EH (cell line): ENCODE measurements at places on chromosomes 16 and 17.

DNA sequence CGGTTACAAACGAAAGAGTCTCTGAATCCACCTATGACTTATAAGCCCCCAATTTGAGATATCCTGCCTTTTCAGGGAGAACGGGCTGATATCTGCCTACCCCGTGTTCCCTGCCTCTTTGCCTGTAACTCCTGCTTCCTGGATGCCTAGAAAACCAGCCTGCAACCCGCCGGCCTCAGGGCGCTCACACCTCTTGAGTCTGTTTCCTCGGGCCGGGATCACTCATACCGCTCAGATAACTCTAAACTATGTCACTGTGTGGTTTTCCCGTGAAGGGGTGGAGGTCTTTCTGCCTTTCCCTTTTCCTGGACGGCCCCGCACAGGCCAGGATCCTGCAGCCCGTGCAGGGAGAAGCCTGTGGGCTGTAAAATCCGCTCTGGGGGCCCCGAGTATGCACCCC lies 10.4 kb downstream of the RPUSD1 start:
- peak; percentile 53 for DNase-seq

- peak; percentile 55 for DNase-seq
Measured at GRCh38 chr16:15897834-15898254, 9.4 kb upstream of the CEP20 start.

DNA sequence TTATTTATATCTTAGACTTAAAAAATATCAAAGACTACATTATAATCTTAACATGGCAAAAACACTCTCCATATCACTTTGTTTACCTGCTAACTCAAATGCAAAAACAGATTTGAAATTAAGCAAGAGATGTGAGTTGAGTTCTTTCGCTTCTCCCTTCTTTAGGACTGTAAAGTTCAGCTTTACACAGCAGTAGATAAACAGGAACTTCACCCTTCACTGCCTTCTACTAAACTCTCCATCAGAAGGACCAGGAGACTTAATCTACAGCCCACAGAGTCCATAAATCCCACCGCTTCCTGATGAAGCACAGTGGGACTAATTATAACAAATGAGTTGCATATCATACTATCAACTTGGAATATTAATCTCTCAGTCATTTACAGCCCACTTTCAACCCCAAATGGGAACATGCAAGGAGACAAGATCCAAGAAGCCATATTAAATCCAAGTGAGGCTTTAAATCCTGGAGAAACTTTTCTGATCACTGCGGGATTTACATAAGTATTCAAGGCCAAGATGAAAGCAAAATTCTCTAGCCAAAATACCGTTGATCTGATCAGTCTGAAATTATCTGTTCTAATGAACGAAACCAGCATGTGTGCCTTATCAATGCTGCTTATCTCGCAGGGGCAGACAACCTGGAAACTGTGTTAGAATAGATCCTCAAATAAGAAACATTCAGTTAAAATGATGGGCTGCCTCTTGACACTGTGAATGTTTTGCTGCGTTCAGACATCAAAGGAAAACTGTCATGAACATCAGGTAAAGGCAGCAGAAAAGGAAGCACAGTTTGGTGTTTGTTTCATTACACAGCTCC lies 1.6 kb downstream of the AMFR start:
- DNase-seq: peak; percentile 12

DNA sequence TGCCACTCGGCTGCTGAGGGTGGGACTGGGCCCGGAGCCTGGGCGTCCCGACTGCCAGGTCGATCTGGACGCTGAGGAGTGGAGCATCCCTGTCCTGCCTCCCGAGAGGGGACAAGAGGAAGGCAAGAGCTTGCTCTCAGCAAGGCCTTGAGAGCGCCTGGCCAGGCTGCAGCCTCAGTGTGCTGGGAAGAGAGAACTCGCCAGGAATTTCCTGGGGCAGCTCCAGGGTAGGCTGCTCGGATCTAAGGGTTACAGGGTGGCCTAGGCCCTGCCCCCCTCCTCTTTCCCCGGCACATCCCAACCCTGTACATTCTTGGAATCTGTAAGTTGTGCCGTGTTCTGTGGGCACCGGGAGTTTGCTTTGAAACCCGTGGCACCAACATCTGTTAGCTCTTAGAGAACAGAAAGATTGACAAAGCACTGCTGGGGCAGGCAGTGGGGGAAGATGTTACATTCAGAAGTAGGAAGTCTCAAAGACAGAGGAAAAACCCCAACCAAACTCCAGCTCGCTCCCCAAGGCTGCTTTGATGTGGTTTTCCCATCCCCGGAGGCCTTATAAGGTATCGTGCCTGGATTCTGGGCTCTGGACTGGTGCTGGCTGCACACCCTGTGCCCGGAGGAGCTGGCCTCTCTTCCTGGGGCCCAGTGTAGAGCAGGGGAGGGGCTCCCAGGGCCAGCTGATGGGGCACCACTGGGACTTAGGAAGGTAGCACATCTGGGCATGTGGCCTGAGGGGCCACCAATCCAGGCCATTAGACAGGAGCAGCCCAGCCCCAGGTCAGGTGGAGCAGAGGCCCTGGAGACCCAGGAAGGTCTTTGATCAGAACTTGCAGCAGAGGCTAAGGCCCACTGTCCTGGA lies 55.2 kb downstream of the NKD1 start:
- DNase-seq: peak; percentile 84

DNA sequence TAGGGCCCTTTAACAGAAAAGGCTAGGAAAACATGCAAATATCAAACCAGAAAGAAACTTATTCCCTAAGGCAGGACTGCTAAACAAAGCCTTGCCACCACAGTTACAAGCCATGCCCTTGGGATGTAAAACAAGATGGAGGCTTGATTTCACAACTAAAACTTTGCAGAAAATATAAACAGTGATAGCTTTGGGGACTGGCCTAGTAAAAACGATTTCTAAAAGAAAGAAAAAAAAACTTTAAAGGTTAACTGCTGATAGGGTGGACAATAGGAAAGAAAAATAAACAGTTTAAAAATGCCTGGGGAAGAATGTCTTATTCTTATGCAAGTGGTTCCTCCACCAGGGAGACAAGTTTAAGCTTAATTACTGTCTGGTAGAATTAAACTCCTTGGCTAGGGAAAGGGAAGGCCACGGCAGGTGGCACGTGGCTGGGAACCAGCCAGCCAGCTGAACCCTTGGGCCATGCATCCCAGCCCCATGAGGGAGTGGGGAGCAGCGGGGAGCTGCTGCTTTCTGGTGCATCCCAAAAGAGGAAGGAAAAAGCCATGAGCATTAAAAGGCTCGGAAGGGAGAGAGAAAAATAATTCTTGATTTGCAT lies 10.7 kb upstream of the TMC5 start:
- DNase-seq: no peak

DNA sequence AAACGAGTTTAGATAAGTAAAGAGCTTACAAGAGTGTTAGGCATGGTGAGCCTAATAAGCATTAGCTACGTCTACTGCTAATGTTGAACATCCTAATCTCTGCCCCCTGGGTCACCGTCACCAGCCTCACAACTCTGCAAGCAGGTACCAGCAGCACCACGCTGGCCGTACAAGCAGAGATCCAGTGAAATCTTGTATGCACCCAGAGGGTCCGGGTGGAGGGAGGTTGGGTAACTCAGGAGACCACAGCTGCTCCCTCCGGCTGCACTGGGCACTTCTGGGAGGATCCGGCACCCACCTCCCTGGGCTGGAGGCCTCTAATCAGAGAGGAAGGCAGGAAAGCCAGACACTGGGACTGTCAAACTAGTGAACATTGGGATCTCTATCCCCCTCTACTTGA lies 8.4 kb upstream of the OR1F1 start:
- DNase-seq: no peak

- DNase-seq: no peak
Measured at GRCh38 chr16:28924399-28924761, 658 bp downstream of the RABEP2 start.

DNA sequence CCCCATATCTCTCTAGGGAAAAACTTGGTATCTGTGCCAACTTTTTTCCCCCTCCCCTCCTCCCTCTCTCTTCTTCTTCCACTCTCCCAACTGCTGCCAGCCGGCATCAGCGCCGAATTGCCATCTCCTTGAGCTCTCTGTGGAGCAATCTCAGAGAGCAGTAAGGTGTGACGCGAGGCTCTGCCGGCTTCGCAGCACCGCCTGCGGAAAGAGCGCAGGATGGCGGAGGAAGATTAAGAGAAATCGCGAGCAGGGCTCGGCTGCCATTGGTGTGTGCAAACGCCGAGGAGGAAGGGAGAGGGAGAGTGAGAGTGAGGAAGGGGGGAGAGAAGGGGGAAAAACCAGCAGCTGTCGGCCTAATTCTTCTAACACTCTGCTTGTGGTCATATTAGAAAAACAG lies 44.2 kb downstream of the NEUROD2 start:
- DNase-seq: no peak

DNA sequence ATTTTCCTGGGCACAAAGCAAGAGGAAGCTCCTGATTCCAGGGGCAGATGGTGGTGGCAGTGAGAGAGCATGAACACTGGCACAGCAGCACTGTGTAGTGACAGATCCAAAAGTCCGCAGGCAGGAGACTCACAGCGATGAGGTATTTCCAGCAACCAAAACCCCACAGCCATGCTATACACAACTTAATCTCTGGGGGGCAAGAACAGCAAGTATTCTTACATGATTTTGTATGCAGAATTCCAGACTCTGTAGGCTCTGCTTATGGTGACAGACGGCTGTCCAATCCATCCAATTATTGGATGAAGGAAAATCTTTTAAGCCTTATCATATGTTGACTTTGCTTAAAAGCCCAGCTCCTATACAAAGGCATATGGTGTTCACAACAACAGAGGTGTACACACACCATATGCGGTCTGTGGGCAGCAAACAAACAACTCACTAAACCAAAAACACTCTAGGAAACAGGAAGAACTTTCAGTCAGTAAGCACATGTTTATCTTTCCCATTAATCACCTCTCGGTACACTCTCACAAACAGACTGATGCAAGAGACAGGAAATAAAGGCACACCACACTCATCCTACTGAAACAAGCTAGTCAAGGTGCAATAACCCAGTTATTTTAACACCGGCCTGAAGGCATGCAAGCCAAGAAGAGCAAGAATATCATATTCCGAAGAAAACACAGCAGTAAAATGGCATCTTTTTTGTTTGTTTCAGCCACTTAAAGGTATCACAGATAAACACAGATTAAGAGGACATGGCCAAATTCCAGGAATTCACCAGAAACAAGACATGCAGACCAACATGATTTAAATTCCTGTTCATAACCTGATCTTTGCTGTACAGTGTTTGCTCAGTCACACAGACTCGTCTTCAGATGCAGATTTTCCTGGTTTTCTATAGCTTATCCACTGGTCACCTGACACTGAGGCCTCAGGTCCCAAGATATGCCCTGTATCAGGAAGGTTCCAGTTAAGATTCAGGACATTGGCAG lies 47.8 kb downstream of the ERN1 start:
- peak; percentile 78 for DNase-seq

GRCh38 chr17:80507965-80508364 lies 31.6 kb upstream of the NPTX1 start:
- no peak for DNase-seq

DNA sequence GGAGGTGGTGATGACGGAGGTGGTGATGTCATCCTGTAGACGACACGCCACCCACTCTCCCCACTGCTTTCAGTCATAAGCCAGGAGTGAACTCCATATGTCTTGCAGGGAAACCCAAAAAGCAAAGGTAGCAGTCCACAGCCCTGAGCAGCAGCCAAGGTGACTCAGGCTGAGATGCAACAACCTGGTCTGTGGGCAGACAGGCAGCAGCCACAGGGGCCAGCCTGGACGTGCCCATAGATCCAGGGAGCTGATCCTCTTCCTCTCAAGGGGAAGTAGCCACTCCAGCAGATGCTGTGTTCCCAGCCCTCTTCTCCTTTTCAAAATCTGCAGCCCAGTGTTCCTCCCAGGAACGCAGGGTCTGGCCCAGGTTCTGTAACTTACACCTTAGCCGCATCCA lies 17.3 kb upstream of the CIITA start:
- DNase-seq: no peak

DNA sequence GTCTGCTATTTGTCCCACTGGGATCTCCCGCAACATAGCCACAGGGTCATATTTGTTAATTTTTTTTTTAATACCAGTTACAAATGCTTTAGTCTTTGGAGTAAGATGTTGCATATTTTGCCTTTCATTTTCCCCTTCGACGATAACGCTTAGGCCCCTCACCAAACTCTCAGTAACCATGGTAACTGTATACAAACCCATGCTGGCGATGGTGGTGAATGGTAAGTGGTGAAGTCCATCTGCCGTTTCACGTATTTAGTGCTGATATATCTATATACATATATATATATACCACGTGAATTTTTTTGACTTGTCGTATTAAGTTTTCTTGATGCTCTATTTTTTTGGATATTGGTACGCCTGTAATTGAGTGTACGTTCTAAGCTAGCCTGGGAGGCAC lies 263.7 kb downstream of the RBFOX1 start:
- no peak for DNase-seq

- DNase-seq: no peak
Measured at GRCh38 chr17:55903028-55903690, 152.3 kb downstream of the PCTP start.

DNA sequence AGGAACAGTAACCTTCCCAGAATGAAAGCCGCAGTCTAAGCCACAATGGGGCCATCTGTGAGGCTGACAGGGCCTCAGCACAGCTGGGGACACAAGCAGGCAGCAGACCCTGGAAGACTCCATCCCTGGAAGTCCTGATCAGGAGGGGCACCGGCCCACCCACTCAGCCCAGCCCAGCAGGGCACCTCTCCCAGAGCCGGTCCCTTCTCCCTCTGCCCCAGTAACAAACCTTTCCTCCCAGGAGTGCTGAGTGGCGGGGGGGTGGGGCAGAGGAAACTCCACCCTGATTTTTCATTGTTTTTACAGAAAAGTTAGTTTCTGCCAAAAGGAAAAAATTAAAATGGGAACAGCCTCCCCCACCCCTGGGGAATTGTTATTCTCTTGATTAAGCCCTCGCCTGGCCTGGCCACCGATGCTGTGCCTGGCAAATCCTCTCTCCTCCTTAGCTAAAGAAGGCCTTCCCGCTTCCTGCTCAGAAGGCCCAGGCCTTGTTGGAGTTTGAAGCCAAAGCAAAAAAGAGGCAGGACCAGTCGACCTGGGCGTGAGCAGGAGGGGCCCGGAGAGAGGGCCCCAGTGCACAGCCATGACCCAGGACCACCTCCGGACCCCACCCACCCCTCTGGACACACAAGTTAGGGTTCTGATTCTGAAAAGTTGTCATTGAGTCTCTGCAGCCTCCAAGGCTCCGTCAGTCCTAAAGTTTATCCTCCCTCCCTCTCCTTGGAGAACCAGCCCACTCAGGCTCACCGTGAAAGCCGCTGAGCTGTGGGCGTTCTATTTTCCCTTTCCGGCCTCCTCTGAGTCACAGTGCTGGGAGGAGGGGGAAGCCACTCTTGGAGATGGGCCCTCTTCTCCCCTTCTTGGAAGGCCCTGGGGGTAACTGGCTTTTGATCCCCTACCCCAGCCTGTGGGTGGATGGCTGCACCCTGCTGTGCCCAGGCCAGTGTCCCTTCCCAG lies 128.4 kb upstream of the TNRC6C start:
- DNase-seq: peak; percentile 79

DNA sequence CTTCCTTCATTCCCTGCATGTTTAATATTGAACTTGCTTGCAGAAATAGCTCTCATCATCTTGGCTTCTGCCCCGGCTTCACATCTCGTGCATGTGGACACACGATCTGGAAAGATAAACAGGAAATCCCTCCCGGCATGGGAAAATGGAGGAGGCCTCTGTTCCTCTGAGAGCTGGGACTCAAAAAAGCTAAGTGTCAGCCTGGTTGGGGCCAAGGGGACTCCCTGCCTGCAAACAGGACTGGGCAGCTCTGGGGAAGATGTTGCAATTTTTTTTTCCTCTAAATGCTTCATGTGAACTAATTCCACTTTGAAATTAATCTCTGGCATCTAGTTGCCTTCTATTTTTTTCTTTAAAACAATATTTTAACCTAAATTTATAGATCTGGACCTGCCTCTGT lies 24.8 kb downstream of the ITPRIPL2 start:
- peak; percentile 93 for DNase-seq

- peak; percentile 99 for DNase-seq
Measured at GRCh38 chr17:16286009-16286946, 67.0 kb downstream of the CENPV start.
